ENCODE measurements at places on chromosomes 16 and 17.
A peak's percentile ranks its signal among the peaks of the same experiment; 100 is the strongest.

DNA sequence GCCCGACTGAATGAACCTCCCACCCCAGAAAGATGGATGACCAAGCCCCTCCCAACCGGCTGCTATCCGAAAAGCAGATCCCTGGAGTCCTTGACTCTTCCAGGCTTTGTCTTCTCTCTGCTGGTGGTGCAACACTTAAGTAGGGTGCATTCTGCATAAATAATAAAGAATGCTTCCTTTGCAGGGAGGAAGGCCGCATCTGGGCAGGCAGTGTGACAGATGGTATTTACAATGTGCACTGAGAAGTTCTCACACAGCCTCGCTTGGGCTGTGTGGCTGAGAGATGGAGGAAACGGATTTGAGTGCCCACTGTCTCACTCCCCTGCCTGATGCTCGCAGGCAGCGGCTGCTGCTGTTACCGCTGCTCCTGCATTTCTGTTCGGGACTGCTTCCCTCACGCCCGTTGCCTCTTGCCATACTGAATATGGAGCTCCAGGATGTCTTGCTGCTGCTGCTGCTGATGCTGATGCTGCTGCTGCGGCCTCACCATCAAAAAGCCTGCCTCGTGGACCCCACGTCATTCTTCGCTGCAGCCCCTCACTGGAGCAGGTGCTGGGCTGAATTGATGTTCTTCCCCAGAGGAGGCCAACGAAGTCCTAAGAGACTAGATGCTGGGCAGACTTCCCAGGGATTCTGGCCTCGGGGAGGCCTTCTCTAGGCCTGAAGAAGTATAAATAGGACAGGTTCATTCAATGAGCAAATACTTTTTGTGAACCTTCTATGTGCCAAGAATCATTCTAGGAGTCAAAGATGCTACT lies 7.1 kb upstream of the RHBDL3 start:
- DNase-seq: no peak

DNA sequence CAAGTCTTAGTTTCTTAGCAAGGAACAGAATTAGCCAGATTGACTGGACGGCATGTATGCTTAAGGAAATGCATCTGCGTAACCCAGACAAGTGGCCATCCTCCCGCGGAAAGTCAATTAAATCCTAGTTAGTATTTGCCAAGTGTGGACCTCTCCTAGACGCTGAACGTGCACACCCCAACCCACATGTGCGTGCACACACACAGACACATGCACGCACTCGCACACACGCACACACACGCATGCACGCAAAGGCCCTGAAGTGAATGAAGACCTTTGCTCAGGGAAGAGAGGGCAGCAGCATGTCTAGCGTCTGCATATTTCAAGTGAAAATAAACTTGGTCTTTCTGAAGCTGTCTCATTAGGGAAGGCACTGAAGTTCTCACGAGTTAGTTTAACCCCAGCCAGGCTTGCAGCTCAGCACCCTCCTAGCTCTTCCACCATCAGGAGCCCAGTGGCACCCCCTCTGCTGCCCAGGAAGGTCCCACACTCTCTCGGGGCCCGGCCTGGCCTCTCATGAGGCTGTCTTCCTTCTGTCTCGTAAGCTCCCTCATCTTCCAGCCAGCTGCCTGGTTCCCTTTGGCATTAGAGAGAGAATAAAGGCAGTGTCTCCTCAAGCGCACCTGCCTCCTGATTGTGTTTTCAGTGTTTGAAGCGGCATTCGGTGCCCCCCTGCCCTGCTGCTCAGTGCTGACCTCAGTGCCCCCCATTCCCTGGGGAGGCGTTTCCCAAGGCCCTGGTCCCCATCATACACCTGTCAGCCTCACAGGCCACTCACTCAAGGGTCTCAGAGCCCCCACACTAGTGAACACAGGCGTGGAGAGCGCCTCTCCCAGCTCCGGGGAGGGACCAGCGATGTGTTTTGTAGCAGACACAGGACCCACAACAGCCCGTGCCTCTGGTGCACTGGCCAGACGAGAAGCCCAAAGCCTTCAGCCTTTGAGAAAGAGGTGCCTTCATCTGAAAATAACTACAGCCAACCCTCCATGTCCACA lies 52.2 kb upstream of the CHMP6 start:
- no peak for DNase-seq

DNA sequence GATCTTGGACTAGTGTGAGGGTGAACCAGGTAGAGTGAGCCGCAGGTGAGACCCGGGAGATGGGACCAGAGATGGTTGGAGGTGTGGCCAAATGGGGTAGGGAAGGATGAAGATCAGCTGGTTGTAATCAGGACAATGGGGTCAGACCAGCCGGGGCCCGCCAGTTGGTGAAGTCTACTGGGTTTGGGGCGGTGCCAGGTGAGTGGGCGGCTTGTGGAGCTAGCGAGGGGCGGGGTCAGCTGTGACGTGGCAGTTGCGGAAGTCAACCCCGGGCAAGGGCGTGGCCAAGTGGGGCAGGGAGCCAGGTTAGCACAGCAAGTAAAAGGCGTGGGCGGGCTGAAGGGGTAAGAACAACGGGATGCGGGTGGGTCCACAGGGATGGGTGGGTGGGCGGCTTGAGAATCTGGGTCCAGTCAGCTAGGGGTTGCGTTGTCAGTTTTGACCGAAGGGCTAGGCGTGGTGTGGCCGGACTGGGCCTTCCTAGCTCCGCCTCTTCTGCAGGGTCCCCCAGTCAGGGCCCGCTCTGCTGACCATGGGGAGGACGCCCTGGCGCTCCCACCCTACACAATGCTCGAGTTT lies 25.5 kb upstream of the ALKBH5 start:
- peak; percentile 92 for DNase-seq

GRCh38 chr16:56346131-56346890 lies 79.0 kb downstream of the AMFR start:
- DNase-seq: no peak

- no peak for DNase-seq
Observed at GRCh38 chr17:19253112-19253511, 15.9 kb downstream of the EPN2 start.

DNA sequence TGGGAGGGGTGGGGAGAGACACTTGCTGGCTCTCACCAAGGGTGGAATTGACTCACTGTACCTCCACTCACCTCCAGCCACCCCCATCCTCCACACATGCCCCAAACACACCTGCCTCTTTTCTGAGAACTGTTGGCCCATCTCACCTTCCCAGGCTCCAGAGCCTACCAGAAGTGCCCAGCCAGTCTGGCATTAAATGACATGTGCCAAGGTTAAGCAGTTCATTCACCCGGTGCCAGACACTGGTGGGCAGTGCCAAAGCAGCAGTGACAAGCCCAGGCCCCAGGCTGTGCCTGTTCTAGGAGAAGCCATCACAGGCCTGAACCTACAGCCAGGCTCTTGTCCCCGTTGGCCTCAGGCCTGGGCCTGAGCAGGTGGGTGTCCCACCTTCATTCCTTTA lies 11.2 kb downstream of the MVP start:
- no peak for DNase-seq

- no peak for DNase-seq
Observed at GRCh38 chr16:72848028-72848400, 199.9 kb downstream of the ZFHX3 start.

DNA sequence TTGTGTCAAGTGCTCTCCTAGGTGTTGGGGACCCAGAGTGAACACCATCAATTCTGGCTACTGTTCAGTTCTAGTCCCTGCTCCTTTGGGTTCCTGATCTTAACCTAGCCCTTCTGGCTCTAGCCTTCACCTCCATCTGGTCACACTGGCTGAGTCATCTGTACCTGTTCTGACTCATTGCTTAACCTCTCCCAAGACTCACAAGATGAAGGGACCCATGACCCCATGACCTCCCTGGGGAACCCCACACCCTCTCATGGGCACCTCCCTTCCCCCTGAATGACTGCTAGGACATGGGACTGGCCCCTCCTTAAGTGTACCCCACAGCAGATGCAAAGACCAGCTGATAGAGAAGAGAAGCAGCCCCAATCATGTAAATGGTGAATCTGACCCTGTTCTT lies 345.8 kb upstream of the CDH5 start:
- no peak for DNase-seq

DNA sequence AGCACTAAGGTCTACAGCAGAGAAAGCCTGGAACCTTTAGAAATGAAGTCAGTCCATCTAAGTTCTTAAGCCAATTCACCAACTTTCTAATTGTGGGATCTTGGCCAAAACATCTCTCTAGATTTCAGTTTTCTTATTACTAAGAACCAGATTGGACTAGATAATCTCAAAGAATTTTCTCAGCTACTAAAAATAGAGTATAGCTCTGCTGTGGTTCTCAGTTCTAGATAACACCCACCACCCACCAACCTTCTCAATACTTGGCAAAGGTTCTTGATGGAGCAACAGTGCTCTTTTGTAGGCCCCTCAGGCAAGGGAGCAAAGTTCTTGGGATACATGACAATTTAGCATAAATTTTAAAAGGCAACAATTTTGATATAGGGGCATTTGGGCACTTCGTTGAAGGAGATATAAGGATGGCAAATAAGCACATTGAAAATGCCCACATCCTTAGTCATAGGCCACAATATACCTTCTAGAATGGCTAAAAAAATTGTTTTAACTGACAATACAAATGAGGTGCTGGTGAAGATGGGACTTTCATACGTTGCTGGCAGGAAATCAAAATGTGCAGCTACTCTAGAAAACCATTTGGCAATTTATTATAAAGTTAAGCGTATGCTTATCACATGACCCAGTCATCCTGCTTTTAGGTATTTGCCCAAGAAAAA lies 74.4 kb upstream of the TMEM132E start:
- no peak for DNase-seq

DNA sequence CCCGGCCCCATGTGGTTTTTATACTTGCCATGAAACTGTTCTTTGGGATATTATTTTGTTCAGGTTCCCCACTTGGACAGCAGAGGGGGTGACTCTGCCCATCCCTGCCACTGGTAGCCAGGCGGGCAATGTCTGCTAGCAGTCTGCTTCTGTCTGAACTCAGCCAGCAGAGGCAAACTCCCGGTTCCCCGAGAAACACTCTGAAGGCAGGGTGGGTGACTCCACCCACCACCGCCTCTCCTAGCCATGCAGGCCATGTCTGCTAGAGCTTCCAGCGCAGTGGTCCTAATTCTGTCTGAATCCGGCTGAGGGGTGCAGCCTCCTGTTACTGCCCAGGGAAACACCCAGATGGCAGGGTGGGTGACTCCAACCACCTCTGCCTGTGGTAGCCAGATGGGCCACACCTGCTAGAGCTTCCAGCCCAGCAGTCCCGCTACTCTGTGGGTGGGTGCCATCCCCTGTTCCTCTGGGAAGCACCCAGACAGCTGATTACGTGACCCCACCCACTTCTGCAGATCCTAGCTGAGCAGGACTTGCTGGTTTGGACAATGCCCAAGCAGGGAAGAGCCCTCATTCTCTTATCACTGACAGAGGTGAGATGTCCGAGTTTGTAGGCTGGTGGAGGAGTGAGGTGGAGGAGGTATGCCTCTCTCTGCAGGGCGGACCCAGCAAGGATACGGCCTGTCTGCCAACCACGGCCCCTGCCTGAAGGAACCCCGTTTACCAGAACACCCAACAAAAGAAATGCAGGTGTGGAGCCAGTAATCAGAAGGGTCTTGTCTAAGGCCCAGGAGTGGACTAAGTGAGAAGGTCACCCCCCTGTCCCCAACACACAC lies 22.4 kb downstream of the NLRP1 start:
- no peak for DNase-seq

DNA sequence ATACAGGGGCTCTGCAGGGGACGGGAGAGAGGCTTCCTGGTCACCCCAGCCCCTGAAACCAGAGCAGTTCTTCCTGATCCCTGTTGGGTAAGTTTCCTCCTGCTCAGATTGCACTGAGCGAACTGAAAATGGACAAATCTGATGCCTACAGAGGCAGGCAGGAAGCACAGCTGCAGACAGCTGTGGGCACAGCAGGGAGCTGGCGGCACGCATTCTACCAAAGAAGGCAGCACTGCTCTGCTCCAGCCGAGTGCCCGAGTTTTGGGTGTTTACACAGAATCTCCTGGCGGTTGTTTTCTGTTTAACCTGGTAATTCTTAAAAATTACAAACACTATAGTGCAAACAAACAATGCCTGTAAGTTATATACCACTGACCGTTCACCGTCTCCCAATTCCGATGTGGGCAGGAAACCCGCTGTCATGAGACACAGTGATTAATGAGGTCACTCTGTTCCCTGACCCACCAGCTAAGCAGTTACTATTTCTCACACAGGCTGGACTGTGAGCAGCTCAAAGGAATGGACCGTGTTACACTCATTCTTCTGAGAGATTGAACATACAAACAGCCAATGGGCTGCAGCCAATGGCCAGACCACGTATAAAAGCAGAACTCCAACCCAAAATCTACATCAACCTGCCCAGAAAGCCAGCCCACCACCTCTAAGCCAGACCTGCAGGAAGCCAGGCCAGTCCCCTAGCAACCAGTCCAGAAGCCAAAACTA lies 25.5 kb downstream of the NSMCE1 start:
- no peak for DNase-seq

DNA sequence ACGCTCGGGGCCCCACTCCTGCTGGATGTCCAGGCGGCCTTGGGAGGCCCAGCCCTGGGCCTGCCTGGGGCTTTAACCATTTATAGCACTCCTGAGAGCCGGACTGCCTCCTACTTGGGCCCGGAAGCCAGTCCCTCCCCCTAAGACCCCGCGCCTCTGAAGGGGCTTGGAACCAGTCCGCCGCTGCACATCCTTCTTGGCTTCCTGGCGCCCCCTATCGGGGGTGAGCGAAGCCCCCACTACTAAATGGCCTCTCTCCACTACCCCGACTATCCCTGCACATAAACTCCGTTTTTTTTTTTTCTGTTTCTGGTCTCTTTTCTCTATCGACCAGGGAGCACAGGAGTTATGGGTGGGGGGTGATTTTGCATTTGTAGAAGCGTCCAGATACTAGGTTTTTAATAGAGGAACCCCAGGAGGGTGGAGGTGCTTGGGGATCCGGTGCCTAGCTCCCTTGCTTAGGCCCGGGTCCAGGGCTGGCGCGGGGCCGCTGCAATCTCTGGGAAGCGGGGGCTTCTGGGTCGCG lies 633 bp upstream of the NOL3 start:
- DNase-seq: peak; percentile 30

Measured in trophoblast cell (in vitro differentiated cells and primary cell).